ENCODE measurements at places on chromosomes 3 and 15.

- DNase-seq: no peak
Observed at GRCh38 chr15:88992216-88992615, 79.0 kb upstream of the MFGE8 start.

GRCh38 chr3:56254835-56255234, 213.4 kb downstream of the ERC2 start:
- no peak for DNase-seq

DNA sequence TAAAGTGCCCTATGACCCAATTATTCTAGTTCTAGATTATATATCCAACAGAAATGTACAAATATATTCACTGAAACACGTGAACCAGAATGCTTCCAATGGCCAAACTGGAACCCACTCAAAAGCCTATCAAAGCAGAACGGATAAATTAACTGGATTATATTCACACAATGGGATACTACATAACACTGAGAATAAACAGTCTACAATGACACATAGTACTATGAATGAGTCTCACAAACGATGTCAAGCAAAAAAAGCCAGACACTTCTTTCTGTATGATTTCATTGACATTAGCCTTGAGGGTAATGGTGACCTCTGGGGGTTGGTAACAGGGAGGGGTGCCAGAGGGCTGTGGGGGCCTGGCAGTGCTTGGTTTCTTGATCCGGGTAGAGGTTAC, 50.9 kb upstream of the HACD2 start:
- no peak for DNase-seq

GRCh38 chr3:193780810-193781478, 187.9 kb downstream of the OPA1 start:
- DNase-seq: peak; percentile 74

DNA sequence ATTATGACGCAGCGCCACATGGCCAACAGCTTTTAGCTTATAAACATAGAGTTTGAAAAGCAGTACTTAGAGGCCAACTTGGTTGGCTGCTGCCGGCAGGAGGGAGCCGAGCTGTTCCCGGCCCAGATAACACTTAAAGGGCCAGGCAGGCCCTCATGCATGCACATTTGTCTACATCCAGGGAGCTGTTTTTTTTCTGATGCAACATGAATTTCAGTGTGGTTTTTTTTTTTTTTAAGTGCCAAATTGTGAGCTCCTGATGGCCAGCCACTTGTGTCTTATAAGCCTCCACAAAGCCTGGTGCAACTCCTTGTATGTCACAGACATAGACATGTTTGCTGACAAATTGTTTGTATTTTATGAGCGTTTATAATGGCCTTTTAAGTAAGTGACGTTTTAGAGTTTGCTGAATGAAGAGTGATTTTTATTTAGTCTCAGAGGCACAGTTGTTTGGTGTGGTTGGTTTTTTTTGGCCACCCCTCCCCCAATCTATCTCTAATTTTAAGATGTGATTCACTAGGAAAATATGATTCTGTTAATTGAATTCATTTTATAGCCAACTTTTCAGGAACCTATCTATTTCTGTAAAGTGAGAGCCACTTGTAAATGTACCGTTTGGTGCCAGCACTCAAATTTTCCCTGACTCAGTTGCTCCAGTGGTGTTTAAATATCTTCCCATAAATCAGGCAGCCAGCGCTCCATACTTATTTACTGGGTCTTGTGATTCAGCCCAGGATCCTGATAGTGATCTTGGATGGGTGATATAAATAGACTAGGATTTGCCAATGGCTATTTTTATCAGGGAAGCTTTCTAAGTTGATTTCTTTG, 134.3 kb downstream of the VGLL4 start:
- DNase-seq: no peak

DNA sequence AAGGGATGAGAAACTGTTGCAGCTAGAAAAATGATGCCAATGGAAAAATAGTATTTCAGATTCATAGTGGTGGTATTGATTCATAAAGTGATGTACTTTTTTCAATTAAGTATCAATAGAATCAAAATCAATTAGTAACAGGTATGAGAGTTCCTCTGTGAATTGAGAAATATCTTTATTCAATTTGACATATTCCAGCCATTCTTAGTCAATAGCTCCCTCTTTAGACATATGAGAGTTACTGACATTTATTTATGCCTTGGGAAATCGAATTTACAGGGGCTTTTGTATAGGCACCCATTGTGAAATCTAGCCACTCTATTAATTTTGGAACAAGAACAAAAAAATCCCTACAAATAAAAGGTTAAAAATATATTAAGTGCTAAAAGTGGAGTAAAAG, 386.9 kb upstream of the CNTN3 start:
- DNase-seq: no peak

All from suppressor macrophage treated with lipopolysaccharide for 4 hours (primary cell).